Tongue (tissue), 3 donors: ENCODE measurements at places on chromosomes 3 and 15. TPM values are rescaled to one million over a fixed set of nuclear protein-coding genes. Genes with fewer than 3 reads are reported as not detected.

The ROPN1 gene
- not detected for total RNA-seq

The CYP1A2 gene
- not detected for total RNA-seq

The LDHAL6B gene
- not detected for total RNA-seq

The ENTPD3 gene
- 3.0 TPM for total RNA-seq

The CLDND1 gene
- 139 TPM for total RNA-seq

- no peak for DNase-seq
Observed at GRCh38 chr3:2783261-2783660, 326.9 kb downstream of the IL5RA start.

DNA sequence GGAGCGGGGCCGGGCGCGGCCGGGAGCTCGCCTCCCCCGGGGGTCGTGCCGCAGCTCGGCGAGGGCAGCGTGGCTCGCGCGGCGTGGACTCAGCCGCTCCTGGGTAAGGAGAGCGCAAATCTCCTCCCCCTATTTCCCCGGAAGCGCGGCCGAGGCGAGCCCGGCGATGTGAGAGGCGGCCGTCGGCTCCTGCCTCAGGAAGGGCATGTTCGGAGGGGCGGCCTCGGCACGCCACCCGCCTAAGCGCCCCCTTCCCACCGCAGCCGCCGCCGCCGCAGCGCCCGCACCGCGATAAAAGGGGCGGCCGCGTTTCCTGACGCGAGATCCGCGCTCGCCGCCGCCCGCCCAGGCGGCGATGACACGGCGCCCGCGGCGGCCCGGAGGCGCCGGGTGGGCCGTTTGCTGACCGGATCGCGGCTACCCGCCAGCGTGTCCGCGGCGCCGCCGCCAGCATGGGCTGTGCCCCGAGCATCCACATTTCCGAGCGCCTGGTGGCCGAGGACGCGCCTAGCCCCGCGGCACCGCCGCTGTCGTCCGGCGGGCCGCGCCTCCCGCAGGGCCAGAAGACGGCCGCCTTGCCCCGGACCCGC is at the start of gene PDE8A:
PDE8A (plus strand) TSS at position 146 of the 590 bp plus-strand sequence; CDS start at position 453, 307 bp downstream.
- peak; percentile 50 for DNase-seq

DNA sequence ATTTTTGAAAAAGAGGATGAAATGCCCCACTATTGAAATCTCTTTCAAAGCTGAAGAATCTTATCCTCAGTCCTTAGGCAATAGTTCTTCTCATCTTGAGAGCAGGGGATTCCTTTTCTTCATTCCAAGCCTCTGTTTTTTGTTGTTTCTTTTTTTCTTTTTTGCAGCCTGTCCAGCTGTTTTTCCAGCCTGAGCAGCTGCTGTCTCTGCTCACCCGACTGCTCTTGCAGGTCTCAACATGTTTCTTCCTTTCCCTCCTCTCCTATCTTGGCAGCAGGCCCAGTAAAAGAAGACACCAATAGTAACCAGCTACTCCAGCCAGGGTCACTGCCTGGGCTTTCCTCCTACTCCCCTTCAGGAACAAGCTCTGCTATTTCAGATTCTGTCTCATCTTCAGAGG is 23.8 kb downstream of the MEX3B start:
- DNase-seq, result peak; percentile 93
